ENCODE measurements at places on chromosomes 4 and X.

- DNase-seq: no peak
These were observed 8.8 kb upstream of the BEX3 start for GRCh38 chrX:103367502-103367901.

DNA sequence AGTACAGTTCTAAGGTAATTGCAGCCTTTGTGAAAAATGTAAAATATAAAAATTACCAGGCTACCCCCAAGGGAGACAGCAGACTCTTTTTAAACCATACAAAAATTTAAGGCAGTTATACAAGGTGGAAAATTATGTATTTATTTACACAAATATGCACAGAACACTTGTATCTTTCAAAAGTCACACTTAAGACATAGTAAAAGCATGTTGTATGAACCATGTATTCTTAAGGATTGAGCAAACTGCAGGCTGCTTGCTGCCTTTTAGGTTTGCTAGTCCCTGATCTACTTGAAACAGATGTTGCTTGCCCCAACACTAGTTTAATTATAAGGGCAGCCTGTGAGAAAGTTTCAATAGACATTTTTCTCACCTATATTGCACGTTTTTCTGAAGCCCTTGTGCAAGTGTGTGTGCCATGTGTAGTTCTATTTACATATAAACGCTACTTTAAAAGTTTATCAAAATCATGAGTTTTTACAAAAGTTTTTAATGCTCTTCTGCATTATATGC is 72.8 kb downstream of the PRSS12 start:
- no peak for DNase-seq

GRCh38 chr4:33739884-33740632 is 2504.3 kb downstream of the ARAP2 start:
- DNase-seq: no peak

- no peak for DNase-seq
These were observed 115.0 kb upstream of the KCNIP4 start for GRCh38 chr4:22063613-22064012.

DNA sequence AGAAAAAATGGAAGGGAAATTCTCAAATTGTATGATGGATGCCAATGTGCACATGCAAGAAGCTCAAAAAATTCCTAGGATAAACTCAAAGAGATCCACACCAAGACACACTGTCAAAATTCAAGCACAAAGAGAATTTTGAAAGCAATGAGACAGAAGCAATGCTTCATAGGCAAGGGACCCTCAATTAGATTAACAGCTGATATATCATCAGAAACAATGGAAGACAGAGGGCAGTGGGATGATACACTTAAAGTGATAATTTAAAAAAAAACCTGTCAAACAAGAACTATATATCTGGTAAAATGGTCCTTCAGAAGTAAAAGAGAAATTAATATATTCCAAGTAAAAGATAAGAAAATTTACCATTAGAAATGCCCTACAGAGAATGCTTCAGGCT is 306.3 kb upstream of the PCDH7 start:
- DNase-seq: no peak

Measured in left ventricle myocardium inferior (tissue), 1 donor.